EL (cell line): ENCODE measurements at places on chromosomes 2 and 18.

DNA sequence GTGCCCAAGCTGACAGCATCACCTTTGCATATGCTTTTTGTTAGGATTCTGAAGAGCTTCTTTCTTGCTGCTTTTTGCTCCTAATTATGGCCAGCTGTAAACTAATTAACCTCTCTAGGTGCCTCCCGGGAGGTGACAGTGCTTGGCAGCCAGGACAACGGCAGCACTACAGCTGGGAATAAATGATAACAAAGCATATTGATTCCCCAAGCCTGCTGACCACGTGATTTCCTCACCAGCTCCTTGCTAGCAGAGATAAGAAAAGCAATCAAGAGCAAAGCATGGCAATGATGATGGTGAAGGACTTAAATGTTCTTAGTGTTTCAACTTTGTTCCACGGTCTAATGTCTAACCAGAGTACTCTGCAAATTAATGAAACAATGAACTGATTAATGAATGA, 1074.4 kb upstream of the GYPC start:
- no peak for DNase-seq

DNA sequence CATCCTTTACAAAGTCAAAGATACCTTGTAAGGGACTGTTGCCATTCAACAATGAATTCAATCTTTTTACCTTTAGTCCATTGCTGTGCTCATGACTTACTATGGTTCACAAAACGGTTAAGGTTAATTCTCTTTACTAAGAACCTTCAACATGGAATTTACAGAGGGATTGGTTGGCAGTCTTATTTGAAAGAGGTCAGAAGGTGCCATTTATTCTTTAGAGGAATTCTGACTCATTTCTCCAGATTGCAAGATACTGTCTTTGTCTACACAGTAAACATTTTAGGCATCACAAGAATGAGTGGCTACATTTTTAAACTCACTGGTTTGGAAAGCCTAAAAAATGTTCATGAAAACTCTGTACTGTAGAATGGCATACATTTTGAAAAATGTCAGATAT, 17.4 kb downstream of the KCNH7 start:
- peak; percentile 51 for DNase-seq

DNA sequence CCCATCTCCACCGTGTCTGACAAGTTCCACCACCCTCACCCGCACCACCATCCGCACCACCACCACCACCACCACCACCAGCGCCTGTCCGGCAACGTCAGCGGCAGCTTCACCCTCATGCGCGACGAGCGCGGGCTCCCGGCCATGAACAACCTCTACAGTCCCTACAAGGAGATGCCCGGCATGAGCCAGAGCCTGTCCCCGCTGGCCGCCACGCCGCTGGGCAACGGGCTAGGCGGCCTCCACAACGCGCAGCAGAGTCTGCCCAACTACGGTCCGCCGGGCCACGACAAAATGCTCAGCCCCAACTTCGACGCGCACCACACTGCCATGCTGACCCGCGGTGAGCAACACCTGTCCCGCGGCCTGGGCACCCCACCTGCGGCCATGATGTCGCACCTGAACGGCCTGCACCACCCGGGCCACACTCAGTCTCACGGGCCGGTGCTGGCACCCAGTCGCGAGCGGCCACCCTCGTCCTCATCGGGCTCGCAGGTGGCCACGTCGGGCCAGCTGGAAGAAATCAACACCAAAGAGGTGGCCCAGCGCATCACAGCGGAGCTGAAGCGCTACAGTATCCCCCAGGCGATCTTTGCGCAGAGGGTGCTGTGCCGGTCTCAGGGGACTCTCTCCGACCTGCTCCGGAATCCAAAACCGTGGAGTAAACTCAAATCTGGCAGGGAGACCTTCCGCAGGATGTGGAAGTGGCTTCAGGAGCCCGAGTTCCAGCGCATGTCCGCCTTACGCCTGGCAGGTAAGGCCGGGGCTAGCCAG, 1.2 kb downstream of the ONECUT2 start:
- no peak for DNase-seq

DNA sequence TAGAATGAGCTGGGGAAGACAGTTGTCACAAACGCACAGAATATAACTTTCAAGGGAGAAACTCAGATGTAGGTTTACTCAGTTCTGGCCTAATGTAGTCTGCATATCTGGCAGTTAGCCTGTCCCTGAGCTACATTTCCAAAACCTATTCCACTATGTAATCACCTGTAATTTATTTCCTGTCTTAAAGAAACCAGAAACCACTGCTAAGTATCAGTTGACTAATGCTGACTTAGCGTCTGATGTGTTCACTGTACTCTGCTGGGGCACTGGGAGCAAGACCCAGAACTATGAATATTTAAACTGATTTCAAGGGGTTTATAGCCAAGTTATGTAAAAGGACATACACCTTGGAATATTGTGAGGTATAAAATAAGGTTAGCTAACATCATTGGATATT, 1995.2 kb upstream of the PIK3C3 start:
- DNase-seq, result no peak

GRCh38 chr2:28621172-28622100, 125.6 kb downstream of the PLB1 start:
- DNase-seq, result peak; percentile 80

- DNase-seq, result no peak
Measured at GRCh38 chr2:70514612-70515055, 39.0 kb downstream of the TGFA start.

DNA sequence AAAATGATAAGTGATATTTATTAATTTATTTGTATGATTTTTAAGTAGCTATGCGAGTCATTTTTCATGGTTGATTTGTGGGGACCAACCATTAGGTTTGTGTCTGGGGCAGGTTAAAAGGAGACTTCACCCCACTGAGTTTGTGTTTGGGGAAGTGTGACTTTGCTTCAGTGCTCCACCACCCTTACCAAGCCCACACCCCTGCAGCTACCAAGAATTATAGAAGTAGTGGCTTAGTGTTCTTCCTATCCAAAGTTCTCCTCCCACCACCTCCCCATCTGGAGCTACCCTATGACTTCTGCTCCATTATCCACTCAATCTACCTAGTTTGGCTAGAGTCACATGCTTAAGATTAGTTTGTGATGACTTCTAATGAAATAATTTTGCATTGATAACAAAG, 182.1 kb upstream of the ZEB2 start:
- no peak for DNase-seq

DNA sequence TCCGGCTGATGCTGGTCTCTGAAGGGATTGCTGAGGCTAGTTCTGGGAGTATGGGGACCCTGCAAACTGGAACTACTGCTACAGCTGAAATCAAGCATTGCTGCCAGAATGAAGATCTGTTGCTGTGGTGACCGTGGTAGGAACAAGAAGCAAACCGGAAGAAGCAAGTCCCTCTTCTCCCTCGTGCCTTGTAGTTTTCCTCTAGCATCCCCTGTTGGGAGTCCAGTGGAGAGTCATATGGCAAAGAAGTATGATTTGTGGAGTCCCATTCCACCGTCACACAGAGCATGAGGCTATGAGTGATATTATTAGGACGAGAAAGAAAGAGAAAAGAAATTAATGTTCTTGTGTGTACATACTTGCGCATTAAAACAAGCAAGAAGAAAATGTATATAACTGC, 138.8 kb upstream of the SP5 start:
- no peak for DNase-seq

GRCh38 chr2:147927053-147927588, 82.3 kb downstream of the ACVR2A start:
- DNase-seq, result no peak

DNA sequence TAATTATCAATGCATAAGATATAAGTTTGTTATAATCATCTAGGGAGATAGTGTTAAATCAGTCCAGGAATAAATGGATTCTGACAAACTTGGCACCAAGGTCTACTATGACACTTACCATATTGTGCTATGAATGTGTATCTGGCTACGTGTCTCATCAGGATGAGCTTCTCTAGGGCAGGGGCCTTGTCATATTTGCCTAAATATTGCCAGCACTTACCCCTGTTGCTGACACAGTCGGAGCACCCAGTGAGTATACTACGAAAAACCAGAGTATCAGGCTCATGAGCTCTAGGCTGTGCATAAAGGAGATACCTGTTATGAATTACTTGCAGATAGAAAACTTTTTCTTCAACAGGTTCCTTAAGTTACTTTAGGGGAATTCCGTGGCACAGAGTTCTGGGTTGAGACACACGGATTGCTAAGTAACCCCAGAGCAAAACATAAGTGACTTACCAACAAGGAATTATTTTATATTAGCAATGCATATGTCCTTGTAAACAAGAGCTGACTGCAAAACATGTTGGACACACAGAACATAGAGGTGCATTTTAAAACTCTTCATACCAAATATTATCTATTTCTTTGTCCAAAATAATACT, 7.7 kb upstream of the TTC39C start:
- no peak for DNase-seq

- DNase-seq, result no peak
Measured at GRCh38 chr2:160533482-160533881, 39.9 kb upstream of the RBMS1 start.

DNA sequence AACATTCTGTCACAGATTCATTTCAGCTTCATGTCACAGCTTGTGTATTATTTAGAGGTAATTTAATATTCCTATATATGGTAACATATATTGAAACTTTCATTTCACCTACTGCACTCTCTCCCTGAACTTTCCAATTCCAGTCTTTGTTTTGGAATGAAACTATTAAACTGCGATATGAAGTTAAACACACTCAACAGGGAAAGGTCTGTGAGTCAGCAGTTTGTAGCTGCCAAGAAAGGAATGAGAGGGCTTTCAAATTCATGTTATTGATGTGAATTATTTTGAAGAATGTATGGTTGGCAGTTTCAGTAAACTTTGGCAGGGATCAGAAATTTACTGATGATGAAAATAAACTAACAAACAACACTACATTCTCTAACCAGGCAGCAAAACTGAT, 148.3 kb downstream of the HNMT start:
- DNase-seq, result no peak

- DNase-seq, result peak; percentile 17
Measured at GRCh38 chr2:212147921-212148513, 390.6 kb downstream of the ERBB4 start.

GRCh38 chr2:152367547-152368390, 32.8 kb downstream of the FMNL2 start:
- no peak for DNase-seq
